ENCODE measurements at places on chromosomes 1 and 21.

GRCh38 chr1:53242381-53242780 lies 4.1 kb upstream of the MAGOH start:
- no peak for DNase-seq

DNA sequence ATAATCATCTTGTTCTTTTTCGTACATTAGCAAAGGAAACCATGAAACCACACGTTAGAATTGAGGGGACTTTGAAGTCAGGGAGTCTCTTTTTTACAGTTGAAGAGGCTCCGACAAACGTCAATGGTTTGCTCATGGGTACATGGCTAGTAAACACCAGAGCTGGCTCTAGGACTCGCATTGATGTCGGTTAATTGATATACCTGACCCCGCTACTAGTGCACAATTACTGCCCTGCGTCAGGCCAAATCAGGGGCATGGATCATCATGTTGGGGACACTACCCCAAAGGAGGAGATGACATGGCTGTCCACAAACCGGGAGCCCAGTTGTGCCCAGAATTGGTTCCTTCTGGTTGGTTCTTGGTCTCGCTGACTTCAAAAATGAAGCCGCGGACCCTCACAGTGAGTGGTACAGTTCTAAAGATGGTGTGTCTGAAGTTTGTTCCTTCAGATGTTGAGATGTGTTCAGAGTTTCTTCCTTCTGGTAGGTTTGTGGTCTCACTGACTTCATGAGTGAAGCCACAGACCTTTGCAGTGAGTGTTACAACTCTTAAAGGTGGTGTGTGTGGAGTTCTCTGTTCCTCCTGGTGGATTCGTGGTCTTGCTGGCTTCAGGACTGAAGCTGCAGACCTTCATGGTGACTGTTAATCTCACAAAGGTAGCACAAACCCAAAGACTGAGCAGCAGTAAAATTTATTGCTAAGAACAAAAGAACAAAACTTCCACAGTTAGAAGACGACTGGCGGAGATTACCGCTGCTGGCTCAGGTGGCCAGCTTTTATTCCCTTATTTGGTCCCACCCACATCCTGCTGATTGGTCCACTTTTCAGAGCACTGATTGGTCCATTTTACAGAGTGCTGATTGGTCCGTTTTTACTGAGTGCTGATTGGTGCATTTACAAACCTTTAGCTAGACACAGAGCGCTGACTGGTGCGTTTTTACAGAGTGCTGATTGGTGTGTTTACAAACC lies 126.9 kb upstream of the ERRFI1 start:
- no peak for DNase-seq

- DNase-seq, result no peak
Observed at GRCh38 chr21:42369821-42370220, 3.5 kb upstream of the TFF1 start.

- no peak for DNase-seq
Observed at GRCh38 chr1:69120817-69121216, 446.9 kb upstream of the LRRC7 start.

DNA sequence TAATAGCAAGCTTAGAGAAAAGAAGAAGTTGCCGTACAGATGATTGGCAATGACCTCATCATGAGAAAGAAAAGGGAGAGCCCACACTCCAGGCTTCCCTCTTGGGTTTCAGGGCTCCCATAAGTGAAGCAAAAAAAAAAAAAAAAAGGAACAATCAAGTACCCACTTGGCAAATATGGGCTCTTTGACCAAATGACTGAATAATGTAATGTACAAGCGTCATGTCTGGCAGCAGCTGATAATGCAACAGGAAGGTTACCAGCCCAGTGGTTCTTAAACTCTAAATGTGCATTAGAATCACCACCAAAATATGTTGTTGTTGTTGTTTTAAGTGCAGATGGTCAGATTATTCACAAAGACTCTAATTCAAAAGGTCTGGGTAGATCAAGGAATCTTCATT lies 13.5 kb downstream of the TNFSF4 start:
- no peak for DNase-seq

DNA sequence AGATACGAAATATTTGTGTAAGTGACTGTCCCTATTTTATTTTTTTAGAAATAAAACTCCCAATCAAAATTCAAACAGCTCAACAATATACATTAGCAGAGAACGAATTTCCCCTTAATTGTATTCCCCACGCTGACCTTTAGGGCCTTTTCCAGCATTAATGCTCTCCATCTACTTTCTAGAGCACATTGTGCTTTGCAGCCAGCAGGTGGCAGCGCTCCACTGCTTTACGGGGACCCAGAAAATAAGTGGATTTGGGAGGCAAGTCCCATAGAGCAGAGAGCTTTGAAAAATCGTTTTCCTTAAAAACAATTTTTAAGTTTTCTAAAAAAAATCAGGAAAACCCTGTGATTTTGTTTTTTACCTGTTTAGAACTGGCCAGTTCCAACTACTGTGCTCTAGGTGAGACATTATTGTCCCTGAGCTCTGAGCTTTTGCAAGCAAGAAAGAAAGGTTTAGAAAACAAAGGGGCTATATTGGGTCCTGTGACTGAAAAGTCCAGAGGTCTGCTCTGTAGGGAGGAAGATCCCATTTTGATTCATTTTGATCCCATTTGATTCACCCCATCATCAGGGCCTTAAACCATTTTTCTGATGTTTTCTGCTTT lies 144.4 kb upstream of the ZNF644 start:
- no peak for DNase-seq

GRCh38 chr1:231600458-231600976 lies 26.1 kb upstream of the DISC1 start:
- no peak for DNase-seq

DNA sequence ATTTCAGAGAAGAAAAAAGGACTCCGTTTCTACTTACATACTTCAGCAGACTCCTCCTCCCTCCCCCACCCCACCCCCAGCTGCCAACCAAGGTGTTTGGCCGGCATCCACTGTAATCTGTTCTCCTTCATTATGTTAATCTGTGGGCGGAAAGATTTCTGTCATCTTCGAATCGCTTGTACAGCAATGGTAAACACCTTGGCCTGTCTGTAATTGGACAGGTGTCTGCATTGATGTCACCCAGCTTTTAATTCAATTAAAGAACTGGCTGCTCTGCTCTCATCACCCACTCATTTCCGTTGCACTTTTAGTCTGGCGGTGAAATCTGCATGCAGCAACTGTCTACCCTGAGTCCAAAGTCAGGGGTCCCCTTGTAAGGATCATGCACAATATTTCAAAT lies 368.6 kb downstream of the USH2A start:
- no peak for DNase-seq

DNA sequence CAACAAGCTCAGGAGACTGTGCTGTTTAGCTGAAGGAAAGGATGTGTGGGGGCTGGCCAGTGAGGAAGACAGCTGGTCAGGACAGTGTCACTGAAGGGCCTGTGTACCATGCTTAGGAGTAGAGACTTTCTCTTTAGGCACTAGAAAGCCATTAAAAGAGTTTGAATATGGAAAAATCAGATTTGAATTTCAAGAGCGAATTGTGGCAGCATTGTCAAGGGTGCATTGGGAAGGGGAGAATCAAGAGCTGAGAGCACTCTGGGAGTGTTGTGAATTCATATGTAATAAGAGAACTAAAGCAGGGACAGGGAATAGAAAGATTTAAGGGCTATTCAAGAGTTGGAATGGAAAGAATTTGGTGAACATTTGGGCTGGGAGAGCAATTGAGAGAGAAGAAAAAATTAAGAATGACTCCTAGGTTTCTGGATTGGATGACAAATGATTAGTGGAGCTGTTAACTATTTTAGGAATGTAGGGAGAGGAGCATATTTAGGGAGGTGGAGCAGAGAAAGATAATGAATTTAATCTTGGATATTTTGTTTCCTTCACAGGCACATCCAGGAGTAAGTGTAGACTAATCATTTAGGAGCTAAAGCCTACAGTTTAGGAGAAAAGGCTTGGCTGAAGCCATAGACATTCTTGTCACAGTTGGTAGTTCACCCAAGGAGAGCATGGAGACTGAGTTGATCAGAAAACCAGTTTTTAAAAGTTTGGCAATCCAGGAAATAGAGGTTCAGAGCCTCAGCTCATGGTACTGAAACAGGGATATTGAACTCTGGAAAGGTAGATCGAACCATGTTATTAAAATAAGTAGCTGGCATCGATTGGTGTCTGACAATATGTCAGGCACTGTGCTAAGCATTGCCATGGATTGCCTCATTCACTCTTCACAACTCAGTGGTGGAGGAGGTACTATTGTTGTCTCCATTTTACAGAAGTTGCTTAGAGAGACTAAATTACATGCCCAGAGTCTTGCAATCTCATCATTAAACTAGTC lies 23.1 kb upstream of the TOR3A start:
- no peak for DNase-seq

DNA sequence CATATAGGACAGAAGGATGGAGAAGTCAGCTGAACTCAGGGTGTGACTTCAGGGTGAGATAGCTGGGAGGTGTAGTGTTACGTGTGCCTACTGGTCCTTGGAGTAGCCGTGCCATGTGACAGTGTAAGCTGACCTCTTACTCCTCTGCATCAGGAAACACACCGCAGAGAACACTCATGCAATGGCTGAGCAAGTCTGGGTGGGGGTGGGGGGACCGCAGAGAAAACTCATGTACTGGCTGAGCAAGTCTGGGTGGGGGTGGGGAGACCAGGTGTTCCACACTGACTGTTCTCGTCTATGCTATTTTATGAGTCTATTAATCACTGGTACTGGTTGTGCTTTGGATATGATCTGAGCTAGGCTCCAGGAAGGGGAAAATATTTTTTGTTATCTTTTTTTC lies 233.1 kb downstream of the PAPPA2 start:
- no peak for DNase-seq

- no peak for DNase-seq
Observed at GRCh38 chr21:43979654-43980053, 32.5 kb upstream of the TRAPPC10 start.

DNA sequence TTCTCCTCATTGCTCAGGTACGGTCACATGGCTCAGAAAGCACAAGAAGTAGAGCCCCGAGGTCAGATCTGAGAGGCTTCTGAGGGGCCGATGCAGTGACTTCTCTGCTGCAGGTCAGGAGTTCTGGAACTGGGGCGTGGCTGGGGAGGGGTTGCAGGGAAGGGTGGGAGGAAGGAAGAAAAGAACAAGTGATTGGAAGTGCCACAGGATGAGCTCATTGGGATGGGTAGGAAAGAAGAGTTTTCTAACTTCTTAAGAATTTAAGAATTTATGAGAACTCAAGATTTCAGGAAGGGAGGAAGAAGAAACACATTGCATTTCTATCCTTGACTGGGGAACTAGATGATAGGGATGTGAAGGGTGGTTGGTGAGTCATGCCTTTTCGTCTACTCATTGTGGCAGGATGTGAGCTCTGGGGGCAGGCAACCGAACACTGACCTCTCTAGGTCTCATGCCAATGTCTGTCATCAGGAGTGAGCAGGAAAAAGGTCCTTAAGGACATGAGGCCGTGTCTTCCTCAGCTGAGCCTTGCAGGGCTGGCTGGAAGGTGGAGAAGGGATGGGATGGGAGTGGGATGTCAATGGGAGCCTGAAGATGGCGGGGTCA lies 497 bp downstream of the FCRLB start:
- DNase-seq, result no peak

GRCh38 chr1:1324084-1324523 lies 356 bp downstream of the INTS11 start:
- DNase-seq, result no peak

DNA sequence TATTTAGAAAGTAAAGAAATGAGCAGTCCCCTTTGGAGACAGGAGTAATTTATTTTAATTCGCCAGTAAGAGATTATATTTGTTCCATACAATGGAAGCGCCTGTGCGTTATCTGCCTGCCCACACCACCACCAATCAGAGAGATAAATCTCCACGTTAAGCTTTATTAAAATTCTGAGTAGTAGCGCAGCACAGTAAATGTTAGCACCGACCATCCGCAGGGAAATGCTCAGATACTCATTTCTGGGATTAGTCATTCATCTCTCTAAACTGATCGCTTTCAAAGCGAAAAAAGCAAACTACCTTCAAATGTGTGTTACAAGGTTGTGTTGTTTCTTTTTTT lies 1.2 kb downstream of the ETS2 start:
- DNase-seq, result no peak

GRCh38 chr1:200473698-200474371 lies 64.0 kb upstream of the ZNF281 start:
- DNase-seq, result no peak

DNA sequence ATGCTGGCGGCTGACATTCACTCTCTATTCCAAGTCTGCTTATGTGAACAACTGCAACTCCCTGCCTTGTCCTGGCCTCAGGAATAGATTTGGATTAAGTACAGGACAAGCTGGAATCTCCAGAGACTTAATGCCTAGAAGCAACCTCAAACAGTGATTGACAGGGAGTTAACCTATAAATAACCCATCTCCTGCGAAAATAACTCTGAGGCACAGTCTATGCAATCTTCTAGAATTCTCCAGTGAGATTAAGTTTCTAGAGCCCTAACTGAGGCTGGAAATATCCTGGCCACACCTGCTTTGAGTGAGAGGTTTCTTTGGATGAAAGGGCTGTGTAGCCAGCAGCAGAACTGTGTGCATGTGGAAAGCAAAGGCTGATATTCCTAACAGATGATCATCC lies 25.3 kb upstream of the ATP1A1 start:
- no peak for DNase-seq

- no peak for DNase-seq
Observed at GRCh38 chr1:5973771-5974170, 18.5 kb downstream of the NPHP4 start.

- no peak for DNase-seq
Observed at GRCh38 chr1:115458426-115459114, 120.5 kb upstream of the NGF start.

- peak; percentile 31 for DNase-seq
Observed at GRCh38 chr21:45590246-45590725, 48.0 kb upstream of the SLC19A1 start.

Measured in omental fat pad (tissue), 4 donors.